Effector memory CD8-positive, alpha-beta T cell (primary cell): ENCODE measurements at places on chromosomes 6 and 20.

- DNase-seq: no peak
Observed at GRCh38 chr6:136526937-136527336, 23.3 kb downstream of the MAP7 start.

DNA sequence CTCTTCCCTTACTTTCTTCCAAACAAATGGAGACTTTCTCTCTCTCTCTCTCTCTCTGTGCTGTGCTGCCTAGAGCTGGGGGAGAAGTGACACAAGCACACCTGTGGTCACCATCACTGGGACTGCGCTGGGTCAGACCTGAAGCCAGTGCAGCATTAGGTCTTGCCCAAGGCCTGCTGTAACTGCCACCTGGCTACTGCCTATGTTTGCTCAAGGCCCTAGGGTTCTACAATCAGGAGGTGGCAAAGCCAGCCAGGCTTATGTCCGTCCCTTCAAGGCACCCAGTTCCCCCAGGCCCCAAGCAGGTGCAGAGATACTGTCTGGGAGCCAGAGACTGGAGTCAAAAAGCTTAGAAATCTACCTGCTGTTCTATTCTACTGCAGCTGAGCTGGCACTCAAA lies 49.4 kb upstream of the TOP1 start:
- DNase-seq: no peak

DNA sequence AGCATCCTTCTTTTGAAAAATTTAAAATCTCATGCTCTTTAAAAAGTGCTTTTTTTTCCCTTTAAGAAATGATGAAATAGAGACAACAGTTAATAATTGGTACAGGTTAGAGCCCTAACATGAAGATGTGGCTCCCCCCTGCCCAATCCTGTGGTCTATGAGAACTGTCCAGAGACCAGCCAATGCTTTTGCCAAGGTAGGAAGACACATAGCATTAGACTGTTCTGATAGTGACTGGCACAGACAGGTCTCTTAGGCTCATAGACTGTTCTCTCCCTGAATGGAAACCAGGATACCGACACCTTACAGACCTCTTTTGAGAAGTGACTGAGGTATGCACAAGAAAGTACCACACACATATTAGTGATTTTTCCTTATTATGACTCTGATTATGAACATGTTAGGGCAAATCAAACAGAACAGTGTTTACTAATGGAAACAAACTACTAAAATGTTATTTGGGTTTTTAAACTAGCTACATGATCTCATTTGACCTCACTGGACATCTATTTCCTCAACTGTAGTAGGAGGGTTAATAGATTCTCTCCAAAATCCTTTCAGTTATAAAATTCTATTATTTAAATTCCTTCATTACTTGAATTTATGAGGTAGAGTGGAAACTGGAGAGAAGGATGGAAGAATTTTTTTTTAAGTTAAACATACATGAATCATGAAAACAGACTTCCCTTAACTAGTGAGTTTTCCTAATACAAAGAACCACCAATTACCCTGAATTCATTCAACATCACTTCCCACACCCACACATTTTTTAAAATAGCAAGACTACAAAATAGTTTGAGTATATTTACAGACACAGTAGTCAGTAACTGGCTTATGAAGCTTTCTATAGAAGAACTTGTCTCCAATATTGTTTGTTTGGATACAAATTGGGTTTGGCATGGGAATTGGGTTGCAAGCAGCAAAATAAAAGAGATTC lies 120.4 kb downstream of the OGFRL1 start:
- DNase-seq: no peak

- no peak for DNase-seq
Observed at GRCh38 chr6:7157752-7158616, 50.2 kb downstream of the RREB1 start.

- no peak for DNase-seq
Observed at GRCh38 chr6:105739764-105740163, 336.9 kb upstream of the PREP start.

DNA sequence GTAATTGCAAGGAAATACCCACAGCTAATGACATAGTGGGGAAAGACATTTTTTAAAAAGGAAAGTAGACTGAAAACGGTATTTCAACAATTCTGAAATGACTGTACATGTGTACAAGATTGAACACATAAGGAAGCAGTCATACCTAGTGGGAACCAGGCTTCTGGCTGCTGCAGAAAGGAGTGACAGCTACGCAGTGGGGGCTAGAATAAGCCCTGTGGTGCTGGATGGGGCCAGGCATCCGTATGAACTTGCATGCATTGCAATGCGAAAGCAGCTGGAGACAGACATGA lies 54.9 kb upstream of the GPR31 start:
- DNase-seq: no peak

- DNase-seq: no peak
Observed at GRCh38 chr6:14638906-14639761, 521.6 kb downstream of the CD83 start.

GRCh38 chr6:53754330-53754729 lies 40.5 kb upstream of the LRRC1 start:
- no peak for DNase-seq

- no peak for DNase-seq
Observed at GRCh38 chr6:25169553-25169952, 109.6 kb upstream of the CARMIL1 start.

DNA sequence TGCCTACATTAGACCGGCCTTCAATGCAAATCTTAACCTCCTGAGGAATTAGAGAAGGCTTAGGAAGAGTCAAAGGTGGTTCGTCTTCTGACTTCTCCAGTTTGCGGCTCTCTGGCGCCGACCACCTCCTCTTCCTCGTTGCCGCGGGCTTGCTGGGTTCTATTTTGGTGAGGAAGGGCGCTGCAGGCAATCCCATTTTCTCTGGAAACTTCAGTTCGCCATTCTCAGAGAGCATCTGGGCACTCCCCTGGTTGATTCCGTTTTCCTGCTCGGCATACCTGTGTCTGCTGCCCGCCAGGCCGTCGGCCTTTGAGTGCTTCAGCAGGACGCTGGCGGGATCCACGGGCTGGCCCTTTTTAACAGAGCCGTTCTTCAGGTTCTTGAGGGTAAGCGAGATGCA lies 67.9 kb downstream of the GMPR start:
- DNase-seq: no peak

DNA sequence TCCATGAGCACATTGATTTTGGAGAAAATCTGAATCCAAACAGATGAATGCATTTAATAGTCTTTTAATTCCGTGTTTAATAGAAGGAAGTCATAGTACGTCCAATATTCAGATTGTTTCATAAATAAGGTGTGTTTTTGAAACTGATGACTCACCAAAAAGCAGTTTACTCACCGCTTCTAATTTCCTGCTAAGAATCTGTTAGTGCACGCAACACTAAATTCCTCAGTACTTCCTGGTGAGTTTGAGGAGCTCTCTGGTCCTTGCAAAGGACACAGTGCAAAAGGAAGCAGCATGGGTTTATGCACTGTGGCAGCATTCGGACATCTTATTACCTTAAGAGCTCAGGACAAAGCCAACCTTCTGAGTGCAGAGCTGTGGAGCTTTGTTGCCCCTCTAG lies 2.3 kb upstream of the ADGRF1 start:
- DNase-seq: no peak

- DNase-seq: peak; percentile 41
Observed at GRCh38 chr20:36919715-36920333, 31.7 kb downstream of the SAMHD1 start.
